ENCODE measurements at places on chromosomes 11 and 22.

DNA sequence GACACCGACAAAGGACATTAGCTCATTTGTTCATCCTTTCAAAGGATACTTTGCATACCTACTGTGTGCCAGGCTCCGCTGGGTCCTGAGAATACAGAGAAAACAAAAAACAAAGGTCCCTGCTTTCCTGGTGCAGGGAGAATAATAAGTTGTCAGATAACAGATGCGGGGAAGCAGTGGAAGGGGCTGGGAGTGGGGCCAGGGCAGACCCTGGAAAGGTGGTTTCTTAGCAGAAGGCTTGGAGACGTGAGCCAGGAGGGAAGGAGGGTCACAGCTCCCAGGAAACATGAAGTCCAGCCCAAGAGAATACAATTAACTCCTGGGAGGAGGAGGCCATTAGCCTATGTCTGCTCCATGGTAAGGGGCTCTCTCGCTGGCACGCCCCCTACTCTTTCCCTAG, 9.8 kb upstream of the ANO1 start:
- no peak for DNase-seq

DNA sequence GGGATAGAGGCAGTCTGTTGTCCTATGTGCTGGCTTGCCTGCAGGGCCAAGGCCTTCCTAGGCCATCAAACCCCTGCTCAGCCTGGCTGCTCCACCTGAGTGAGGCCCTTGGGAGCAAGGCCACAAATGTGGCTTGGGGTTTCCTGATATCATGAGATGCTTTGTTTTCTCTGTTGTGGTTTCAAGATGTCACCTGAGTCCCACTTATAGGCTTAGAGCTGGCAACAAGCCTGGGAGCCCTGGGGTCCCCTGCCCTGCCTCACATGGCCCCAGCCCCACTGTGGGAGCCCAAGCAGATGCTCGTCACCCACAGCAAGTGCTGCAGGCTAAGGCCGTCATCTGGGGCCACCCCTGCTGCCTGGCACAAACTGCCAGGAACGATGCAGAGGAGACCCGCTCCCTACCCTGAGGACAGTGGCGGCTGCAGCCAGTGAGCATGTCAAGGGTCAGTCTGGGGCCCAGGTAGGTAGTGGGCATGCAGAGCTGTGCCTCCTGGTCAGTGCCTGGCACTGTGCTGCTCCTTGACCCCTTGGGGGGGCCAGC, 75.4 kb upstream of the KCNQ1OT1 start:
- peak; percentile 19 for DNase-seq

DNA sequence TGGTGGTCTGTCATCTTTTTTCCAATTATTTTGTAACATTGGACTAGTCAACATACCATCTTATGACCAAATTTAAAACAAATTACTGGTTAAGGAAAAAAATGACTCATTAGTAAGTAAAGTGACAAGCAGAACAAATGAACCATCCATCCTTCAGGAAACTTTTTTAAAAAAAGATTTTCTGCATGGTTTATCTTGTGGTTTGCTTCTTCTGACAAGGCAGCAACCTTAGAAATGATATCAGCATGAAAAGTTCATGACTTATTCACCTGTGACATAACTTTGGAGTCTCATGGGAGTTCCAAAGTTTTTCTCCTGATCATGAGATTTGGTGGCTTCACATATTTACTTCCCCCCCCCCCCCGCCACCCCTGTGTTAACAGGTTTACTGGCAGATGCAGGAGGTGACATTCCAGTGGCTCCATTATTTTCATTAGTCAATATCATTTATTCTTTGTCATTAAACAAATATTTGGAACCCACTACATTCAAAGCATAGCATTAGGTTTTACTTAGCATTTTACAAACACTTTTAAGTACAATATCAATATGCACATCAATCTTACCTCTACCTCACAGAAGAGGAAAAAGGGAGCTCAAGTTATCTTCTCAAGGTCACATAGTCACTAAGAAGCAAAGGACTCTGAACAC, 40.7 kb downstream of the DCUN1D5 start:
- DNase-seq: no peak

- DNase-seq: no peak
Measured at GRCh38 chr11:24249921-24250320, 246.9 kb upstream of the LUZP2 start.

DNA sequence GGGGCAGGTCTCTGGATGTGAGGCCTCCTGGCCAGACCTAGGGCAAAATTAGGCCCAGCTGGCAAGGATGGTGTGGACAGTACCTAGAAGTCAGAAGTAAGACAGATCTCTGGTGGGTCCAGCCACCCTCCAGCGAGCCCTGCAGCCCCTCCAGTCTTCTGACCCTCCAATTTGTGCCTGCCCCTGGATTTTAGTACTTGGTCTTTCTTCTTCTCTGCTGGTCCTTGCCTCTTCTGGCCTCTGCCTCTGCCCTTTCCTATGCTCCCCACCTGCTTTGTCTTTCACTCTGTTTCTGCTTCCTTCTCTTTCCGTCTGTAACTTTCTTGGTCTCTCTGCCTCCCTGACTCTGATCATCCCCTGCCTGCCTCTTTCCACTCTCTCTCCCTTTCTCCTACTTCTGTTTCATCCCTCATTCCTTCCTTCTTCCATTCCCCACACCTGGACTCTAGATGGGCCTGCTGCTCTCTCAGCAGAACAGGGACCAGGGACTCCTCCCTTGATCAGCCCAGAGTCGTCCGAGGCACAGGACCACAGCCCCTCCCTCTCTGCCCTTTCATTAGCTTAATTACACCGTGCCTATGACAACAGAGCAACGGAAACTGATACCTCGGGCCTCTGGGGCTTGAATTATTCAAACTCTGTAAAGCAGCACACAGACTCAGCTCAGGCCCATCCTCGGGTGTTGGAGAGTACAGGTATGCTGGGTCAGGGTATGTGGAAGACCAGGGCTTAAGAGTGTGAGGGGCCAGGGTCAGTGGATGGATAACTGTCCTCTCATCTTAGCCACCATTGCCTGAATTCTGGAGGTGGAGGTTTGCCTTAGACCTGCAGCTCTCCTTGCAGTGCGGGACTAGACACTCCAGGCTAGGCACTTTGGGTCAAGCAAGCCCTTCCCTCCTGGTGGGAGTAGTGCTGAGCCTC, at the start of gene CHRNA10:
CHRNA10 (minus strand) TSS at position 51 of the 921 bp plus-strand sequence. CDS start 72 bp downstream, outside the sequence.
- no peak for DNase-seq

DNA sequence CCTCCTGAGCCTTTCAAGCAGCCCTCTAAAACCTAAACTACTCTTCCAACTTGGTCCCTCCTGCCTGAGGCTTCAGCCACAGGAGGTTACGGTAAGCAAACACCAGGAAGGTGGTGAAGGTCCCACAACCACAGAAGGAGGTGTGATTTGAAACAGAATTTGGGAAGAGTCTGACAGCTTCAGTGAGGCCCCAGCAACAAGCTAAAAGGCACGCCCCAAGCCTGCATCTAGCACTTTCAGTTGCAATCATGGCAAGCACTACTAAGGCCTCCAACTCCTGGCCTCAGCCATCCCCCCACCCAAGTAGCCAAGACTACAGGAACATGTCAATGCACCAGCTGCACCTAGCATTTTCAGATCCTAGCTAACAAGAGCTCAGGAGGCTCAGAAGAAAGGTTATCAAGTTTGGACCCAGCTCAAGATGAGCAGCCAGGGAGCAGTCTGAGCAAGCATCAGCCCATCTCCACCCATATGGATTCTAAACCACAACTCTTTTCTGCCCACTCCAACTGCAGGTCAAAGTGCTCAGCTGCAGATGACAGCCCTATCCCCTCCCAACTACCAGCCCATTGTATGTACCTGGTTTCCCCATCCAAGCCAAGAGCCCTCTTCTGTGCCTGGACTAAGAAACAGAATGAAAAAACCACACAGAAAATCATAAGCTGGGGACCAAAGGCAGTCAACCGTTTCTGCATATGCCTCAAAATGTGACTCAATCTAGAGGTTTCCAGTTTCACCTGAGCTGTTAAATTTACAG, 10.4 kb upstream of the AHNAK start:
- DNase-seq: peak; percentile 88

GRCh38 chr11:67289226-67289650, at the start of gene ANKRD13D:
ANKRD13D (plus strand) TSS chr11:67289303; CDS start chr11:67289461, 158 bp downstream.
- DNase-seq: no peak

- no peak for DNase-seq
Measured at GRCh38 chr11:118876286-118876685, 7.4 kb upstream of the CXCR5 start.

DNA sequence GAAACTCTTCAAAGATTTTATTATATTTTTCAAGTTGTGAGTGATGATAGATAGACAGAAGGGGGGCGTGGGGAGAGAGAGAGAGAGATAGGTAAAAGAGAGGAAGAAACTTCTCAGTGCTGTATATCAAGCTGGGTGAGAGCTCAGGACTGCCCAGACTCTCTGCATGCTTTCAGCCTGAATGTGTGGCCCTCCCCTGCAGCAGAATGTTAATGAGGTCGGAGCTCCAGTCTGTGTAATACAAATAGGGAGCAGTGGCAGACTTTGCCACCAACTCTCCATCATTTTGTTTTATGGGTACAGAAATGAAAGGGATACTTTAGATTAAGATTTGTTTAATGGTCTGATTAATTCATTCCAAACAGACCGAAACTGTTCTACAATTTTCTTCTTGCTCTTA, 752.8 kb downstream of the OPCML start:
- DNase-seq: no peak

GRCh38 chr22:22681221-22681739, 36.9 kb downstream of the GGTLC2 start:
- no peak for DNase-seq

GRCh38 chr11:114399490-114400215, 658 bp downstream of the C11orf71 start:
- DNase-seq: no peak

GRCh38 chr22:40312050-40312449, 34.2 kb upstream of the ADSL start:
- no peak for DNase-seq
